ENCODE measurements at places on chromosomes 12 and 14.
A peak's percentile ranks its signal among the peaks of the same experiment; 100 is the strongest.

DNA sequence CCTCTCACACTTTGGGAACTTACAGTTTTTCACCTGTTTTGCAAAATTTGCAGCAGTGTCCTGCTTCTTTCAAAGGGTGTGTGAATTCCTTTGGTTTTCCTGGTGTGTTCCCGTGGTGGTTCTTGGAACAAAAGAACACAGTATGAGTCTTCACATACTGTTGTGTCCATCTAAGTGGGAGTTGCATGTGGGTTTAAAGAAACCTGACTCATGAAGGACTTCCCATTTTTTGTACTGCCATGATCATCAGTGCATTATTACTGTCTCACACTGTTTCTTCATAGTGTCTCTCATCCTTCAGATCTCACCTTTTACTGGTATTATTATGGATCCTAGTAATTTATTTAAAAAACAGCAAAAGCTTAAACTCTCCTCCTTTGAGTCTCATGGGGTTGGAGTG is 3.8 kb upstream of the GZMH start:
- DNase-seq = no peak

DNA sequence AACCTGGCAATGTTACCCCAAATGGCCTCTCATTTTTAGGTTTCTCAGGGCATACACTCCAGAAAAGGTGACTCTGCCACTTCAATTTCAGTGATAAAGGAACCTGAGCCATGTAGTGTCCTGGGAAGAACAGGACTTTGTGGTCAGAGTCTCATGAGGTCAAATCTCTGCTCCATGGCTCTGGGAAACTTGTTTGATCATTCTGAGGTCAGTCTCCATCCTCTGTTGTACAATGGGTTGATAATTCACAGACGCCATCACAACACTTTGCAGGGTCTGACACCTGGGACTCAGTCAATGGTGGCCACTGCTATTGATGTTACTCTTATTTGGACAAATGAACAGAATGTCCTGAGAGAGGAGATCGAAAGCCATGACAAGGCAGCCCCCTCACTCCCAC is 31.1 kb upstream of the SMOC1 start:
- no peak for DNase-seq

GRCh38 chr12:6825398-6826124 is 2.6 kb upstream of the P3H3 start:
- peak; percentile 80 for DNase-seq

GRCh38 chr12:24012528-24012927 is 63.1 kb upstream of the SOX5 start:
- no peak for DNase-seq

DNA sequence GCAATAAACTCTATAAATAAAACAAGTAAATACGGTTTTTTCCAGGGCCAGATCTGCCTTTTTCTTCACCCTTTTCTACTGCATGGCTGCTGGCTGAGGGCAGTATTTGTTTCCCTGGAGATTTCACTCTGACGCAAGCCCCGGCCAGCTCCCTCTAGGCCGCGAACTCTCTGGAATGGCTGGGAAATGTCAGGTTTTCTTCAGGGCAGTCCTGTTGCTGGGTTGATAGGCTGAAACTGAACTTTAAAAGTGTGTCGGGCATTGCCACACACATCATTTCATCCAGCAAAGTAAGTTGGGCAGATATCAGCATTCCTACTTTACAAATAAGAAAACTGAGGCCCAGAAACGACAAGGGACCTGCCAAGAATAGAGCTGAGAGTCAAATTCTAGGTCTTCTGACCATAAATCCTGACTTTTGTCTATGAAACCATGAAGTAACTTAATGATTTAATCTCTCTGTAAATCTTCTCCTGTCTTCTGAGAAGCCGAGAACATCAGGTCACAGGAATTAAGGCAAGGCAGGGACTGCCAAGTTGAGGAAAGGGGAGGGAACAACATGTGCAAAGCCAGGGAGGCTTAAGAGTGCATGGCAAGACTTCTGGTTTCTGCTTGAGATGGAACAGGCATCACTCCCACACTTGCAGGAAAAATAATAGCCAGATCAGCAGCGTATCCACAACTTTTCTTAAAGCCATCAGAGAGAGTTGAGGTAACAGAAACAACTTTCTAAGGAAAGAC is 205.0 kb upstream of the CCDC196 start:
- DNase-seq = no peak

GRCh38 chr12:51947246-51947996 is 4.1 kb upstream of the ACVR1B start:
- no peak for DNase-seq

- no peak for DNase-seq
Measured at GRCh38 chr12:110555577-110556406, 27.3 kb downstream of the PPTC7 start.

DNA sequence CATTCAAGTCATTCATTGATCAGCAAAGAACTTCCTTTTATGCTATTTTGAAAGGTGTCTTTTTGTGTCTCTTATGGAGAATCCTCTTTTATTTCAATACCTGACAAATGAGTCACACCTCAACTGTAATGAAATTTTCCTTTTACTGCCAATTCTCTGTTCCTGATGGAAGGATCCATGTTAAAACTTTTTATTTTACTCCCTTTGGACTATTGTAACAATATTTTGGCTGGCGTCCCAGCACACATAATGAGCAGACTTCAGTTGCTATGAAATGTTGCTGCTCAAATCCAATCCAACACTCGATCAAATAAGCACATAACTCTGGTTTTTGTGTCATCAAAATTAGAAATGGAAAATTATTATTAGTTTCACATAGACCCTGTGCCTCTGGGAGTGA is 21.9 kb upstream of the SLC15A5 start:
- no peak for DNase-seq

- DNase-seq = no peak
Measured at GRCh38 chr14:55819610-55820304, 239.8 kb downstream of the KTN1 start.

DNA sequence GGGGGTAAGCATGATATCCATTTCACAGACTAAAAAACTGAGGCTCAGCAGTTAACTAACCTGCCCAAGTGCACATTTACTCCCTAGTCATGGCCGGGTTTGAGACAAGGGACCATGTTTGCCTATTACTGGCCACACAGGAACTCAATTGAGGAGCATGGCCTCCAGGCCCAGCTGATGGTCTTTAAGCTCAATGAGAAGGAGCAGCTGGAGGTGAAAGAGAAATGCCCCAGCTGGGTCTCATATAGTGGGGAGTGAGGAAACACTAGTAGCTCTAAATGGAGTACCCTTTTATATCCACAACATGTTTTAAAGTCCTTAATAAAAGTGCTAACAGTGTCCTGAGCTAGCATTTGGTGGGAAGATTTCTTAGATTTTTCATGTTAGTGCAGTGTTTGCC is 1.6 kb downstream of the TDP1 start:
- DNase-seq = no peak

- DNase-seq = no peak
Measured at GRCh38 chr14:76829013-76829365, 2.8 kb downstream of the LRRC74A start.

DNA sequence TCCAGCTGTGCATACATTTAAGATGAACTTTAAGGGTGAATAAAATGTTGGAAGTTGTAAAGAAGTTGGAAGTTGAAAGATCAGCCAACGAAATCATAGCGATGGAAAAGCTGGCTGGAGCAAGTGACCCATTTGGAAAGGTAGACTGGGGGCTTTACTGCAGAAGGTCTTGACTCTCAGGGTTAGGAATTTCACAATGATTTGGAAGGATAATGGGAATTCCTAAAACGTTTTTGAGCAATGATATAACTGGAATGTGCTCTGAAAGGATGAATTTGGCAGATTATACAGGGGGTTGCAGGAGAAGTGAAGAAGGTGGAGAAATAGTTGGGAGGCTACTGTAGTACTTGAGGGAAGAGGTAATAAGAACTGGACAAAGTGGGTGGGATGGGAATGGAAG is 27.4 kb downstream of the EMP1 start:
- no peak for DNase-seq

GRCh38 chr12:89345830-89346740 is 6.2 kb downstream of the DUSP6 start:
- no peak for DNase-seq

DNA sequence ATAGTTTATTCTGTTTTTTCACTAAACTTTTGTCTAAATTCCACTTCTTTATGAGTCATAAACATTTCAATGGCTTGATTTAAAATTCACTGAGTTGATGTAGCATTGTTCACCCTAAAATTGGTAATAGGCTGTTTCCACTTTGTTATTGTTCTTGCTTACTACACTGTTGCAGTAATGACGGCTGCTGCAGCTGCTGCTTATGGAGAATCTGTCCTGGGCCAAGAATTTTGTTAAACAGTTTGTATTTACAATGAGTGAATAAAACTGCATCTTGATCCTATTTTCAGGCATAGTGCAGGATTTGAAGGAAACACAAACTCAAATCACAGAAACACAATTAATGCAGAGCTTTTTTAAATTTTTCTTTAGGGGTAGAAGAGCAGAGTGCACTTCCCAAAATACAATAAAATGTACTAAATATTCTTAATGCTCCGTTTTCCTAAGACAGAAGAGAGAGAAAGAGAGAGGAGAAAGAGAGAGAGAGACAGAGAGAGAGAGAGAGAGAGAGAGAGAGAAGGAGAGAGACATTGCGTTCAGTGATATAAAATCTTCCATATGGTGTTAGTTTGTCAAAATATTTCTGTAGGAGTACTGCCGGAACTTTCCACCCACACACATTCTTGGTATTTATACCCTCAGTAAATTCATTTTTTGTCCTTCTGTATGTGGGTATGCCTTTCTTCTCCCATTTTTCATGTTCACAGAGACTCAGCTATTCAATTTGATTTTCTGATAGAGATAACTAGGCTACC is 266.4 kb downstream of the LRFN5 start:
- no peak for DNase-seq

GRCh38 chr12:32693036-32693435 is 13.9 kb downstream of the DNM1L start:
- DNase-seq = no peak

- DNase-seq = no peak
Measured at GRCh38 chr12:77924703-77925102, 94.0 kb downstream of the NAV3 start.

DNA sequence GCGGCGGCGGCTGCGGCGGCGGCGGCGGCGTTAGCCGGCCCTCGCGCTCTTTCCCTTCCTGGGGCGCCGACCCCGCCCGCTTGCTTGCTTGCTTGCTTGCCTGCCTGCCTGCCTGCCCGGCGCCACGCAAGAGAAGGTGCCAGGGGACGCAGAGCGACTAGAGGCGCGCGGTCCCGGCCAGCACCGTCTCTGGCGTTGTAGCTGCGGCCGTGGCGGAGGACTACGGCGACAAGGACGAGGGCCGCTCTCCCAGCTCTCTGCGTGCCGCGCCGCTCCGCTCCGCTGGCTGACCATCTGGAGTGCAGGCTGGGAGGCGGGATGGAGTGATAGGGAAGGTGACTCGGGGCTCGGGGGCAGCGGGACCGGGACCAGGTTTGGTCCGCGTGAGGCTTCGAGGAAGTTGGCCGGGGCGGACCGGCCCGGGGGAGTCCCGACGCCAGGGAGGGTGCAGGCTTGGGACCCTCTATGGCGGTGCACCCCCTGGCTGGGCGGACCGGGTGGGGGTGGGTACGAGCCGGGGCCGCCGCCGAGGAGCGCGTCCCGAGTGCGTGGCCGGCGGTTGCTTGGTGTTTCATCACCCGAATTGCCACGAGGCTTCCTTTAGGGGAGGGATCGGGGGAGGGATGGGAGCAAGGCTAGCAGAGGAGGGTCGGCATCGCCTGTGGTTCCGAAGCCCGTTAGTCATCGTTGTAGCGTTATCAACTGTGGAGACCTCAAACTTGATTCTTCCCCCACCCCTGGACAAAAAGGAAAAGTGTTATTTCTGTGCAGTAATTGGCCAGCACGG is 471 bp downstream of the XPOT start:
- peak; percentile 8 for DNase-seq

DNA sequence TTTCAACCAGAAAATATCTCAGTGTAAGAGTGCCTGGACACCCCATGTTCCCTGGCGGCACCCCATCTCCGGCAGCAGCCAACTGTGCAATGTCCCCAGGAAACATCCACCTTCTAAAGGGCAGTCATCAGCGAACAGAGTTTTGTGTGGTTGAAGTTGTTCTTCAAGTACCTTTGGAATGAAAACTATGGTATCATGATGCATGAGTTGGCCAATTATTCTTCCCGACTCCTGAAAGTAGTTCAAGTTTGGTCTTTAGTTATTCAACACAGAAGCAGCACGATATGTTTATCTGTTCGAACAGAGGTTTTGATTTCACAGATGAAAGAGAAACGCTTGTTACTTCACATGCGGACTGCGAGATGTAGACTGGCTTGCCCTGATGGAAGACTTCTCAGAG is 21.1 kb upstream of the TTC7B start:
- DNase-seq = no peak

DNA sequence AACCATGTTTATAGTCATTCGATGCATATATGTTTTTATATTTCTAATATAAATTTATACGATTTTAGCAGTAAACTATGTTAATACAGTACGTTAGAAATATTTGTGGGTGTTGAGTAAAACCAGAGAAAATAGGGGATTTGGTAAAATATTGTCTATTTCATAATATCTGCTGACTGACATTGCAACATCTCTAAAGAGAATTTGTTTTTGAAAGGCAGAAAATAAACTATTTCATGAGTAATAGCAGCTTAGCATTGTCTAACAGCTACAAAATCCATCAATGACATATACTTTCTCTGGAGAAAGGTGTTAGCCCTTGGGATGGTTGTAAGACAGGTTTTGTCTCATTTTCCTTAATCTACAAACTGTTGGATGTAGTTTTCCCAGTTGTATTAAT is 144.9 kb downstream of the PDE3A start:
- no peak for DNase-seq

- DNase-seq = no peak
Measured at GRCh38 chr12:63415357-63415756, 252.9 kb downstream of the DPY19L2 start.

DNA sequence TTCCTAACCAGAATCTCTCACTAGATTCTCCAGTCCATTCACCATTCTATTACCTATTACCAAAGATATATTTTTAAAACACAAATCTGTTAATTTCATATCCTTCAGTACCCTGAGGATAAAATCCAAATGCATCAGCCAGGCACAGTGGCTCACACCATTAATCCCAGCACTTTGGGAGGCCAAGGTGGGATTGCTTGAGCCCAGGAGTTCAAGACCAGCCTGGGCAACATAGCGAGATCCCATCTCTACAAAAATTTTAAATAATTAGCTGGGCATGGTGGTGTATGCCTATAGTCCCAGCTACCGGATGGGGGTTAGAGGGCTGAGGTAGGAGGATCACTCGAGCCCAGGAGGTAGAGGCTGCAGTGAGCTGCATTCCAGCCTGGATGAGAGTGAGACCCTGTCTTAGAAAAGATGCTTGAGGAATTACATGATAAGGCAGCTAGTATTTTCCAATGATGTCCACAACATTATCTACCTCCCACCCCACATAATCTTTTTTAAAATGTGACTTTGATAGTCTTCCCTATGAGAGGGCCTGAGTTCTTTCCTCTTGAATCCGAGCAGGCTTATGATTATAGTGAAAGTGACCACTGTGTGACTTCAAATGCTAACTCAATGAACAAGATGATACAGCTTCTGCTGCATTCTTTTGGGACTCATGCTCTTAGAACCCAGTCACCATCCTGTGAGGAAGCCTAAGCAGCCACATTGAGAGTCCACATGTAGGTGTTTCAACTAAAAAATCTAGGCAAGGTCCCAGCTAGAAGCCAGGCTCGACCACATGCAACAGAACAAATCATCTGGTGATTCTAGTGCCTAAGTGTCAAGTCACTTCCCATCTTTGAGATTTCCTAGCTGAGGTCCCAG is 18.0 kb downstream of the HECTD1 start:
- no peak for DNase-seq

GRCh38 chr12:104025771-104026170 is 24.2 kb downstream of the GLT8D2 start:
- no peak for DNase-seq
